ENCODE measurements at places on chromosomes 13 and 19.

GRCh38 chr13:44819245-44819644 lies 170.0 kb downstream of the NUFIP1 start:
- DNase-seq: peak; percentile 93

GRCh38 chr13:73851104-73851503 lies 283.1 kb downstream of the KLF12 start:
- no peak for DNase-seq

GRCh38 chr13:86909318-86909717 lies 761.9 kb upstream of the SLITRK5 start:
- DNase-seq: no peak

DNA sequence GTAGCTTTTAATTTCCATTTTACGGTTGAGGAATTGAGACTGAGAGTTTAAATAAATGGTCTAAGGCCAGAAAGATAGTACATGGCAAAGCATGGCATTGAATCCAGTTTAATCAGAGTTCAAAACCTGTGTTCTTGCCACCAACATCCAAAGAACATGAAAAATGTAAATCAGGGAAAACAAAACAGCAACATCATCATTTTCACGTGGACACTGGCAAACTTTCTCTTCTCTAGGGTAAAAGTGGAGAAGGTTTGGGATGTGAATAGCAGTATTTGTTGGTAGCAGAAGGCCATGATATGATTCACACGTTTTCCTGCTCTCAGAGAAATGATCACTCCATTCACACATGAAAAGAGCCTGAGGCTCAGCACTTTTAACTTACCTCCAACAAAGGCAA lies 357.7 kb downstream of the UQCRFS1 start:
- DNase-seq: no peak

- peak; percentile 49 for DNase-seq
Measured at GRCh38 chr13:74575729-74576125, 441.5 kb upstream of the KLF12 start.

DNA sequence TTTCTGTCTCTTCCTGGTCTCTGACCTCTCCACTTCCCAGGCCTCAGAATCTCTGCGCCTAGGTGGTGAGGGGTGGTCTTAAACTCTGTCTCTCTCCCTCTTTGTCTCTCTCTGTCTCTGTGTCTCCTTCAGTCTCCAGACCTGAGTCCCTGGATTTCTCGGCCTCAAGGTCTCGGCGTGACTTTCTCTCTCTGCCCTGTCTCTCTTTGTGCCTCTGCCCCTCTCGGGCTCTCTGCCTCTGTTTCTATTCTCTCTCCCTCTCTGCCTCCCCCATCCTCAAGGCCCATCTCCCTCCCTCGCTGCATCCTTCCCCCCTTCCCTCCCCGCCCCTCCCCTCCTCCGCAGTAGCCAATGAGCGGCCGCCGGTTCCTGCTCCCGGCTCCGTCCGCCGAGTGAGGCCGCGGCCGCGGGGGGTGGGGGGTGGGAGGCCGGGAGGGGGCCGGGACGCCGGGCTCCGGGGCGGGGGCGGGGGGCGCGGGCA lies at the start of gene CACNG7:
TSS of gene CACNG7 (plus strand) at position 344 of the 481 bp plus-strand sequence. CDS start 3,554 bp downstream, outside the sequence.
- no peak for DNase-seq

DNA sequence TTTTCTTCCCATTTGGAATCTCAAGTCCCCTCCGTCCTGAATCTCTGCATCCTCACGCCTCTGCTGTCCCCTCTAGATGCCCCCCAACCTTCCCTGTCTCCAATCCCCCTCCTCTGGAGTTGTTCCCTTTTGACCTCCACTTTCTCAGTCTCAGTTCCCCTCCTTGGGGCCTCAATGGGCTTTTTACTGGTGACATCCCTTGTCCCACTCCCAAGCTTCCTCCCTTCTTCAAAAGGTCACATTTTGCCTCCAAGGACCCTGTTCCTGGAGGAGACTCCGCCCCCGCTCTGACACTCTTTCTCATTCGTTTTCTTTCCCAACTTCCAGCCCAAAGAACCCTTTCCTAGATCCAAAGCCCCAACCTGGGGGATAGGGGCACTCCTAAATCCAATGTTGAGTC lies 1.0 kb downstream of the AP2S1 start:
- DNase-seq: no peak

GRCh38 chr19:48804496-48804895 lies 6.3 kb downstream of the BCAT2 start:
- DNase-seq: no peak

DNA sequence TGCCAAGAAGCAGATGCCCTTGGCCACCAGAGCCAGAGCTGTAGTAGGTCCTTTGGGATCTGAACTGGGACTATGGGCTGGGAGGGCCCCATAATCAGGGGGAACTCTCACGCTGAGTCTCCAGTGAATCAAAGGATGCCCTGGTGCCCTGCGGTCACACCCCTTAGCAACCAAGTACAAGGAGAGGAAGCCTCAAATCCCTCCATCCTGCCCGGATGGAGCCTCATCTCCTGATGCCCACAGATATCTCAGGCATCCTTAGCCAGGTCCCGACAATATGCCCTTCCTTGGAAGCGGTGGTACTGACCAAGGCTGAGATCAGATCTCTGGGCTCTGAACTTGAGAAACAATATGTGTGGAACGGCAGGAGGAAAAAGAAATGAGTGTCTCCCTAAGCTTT lies 1.7 kb downstream of the PLEKHA4 start:
- no peak for DNase-seq

DNA sequence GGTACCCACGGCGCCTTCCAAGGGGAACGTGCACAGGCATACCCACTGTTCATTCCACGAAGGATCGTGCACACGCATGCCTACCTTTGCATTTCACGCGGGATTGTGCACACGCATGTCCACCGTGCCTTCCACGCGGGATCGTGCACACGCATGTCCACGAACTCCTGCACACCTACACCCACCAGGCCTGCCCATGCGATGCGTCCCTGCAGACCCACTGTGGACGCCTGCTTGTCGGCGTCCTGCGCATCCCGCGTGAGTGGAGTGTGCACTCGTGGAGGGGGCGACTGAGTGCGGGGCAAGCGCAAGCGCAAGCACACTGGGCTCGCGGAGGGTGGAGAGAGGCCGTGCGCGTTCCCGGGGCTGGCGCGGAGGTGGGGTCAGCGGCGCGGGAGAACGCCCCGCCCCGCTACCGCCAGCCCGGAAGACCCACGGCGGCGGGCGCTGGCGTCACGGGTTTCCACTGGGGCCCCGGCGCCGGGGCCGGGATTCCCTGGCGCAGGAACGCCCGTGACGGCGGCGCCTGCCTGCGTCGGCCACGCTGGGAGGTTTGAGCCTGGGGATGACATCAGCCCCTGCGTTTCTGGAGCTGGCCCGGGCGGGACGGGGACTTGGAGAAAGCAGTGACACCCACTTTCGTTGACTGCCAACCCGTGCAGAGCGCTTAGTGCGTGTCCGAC lies 18.7 kb downstream of the GADD45B start:
- DNase-seq: peak; percentile 71

- DNase-seq: peak; percentile 68
Measured at GRCh38 chr19:6551607-6552450, 21.0 kb downstream of the TNFSF9 start.

DNA sequence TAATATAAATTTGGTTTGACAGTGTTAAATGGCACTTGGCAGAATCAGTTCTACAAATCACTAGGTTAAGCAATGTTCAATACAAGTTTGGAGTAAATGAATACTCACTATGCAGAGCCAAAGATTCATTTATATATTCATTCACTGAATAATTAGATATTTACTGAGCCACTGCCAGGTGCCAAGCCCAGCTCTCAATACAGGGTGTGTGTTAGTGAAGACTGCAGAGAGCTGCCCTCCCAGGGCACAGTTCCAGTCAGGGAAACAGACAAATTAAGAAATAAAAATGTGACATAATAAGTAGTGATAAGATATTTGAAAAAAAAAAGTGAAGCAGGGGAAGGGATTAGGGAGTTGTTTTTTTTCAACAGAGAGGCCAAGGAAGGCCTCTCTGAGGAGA lies 411.7 kb downstream of the KCNRG start:
- no peak for DNase-seq
